ENCODE measurements at places on chromosomes 1 and 21.

DNA sequence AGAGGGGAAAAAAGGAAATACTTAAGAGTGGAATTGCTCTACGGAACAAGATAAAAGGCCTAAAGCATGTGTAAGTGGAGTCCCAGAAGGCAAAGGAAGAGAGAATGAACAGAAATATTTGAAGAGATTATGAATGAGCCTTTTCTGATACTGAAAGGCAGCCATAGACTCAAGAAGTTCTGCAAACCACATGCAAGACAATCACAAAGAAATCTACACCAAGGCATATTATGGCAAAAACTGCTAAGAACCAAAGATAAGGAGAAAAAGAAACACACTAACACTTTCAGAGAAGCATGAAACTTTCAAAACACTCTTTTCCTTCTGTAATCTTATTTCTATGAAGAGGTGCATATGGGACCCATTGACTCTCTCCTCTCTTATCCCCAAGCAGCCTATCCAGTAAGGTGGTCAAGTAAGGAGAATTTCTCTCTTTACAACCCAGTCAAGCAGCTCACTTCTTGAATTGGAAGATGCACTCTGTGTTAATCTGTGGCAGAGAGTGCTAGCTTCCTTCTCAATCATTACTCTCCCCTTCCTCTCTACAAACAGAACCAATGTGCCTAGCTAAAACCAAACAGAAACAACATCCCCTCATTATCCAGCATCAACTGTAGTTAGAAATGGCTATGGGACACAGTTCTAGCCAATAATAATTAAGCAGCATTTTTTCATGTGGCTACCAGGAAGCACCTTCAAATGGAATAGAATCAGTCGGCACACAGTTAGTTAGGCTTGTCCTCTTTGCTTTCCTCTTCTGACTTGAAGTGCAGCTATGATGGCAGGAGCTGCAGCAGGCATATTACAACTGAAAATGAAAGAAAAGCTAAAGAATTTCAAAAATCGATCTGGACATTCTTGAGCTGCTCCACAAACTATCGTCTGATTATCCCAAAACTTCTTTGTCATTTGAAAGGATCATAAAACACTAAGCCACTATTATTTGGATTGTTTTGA, 25.9 kb downstream of the KRTAP19-8 start:
- DNase-seq: no peak

- DNase-seq: no peak
These were observed 36.6 kb downstream of the POFUT2 start for GRCh38 chr21:45250914-45251634.

GRCh38 chr1:101086783-101087182, 61.2 kb upstream of the DPH5 start:
- DNase-seq: no peak

- no peak for DNase-seq
These were observed 105.4 kb upstream of the FAM78B start for GRCh38 chr1:166272155-166272554.

Data from fibroblast of skin of right quadriceps (primary cell).